ENCODE measurements at places on chromosomes 2 and 18. TPM values are rescaled to one million over a fixed set of nuclear protein-coding genes. Genes with fewer than 3 reads are reported as not detected.

- DNase-seq: no peak
These were observed 129.5 kb upstream of the TRIB2 start for GRCh38 chr2:12587228-12587627.

GRCh38 chr2:117832905-117833613, 18.6 kb downstream of the DDX18 start:
- DNase-seq: peak; percentile 34

DNA sequence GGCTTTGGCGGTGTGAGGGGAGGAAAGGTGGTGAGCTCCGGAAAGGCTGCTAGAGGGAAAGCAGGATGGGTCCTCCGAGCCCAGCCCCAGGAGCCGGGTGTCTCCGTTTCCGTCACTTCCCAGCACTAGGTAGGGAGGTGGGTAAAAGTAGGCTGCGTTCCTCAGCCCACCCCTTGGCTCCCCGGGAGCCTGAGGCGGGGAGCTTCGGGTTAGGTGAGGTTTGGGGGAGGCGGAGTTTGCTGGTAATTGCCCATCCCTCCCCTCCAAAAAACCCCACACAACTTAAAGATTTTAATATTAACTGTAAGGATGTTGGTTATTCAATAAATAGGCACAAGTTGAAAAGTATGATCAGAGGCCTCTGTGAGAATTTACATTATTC, 552 bp upstream of the ATF2 start:
- DNase-seq: no peak

The CNTNAP5 gene
- total RNA-seq: not detected

The REG3G gene
- not detected for total RNA-seq

Measured in fibroblast of the aortic adventitia (primary cell).